ENCODE measurements at places on chromosomes 5 and 9.

GRCh38 chr5:77211691-77212047 is 1.2 kb downstream of the PDE8B start:
- DNase-seq, result no peak

GRCh38 chr5:94748212-94748611 is 129.7 kb downstream of the SLF1 start:
- DNase-seq, result no peak

GRCh38 chr9:104941597-104941996 is 13.6 kb upstream of the ABCA1 start:
- no peak for DNase-seq

GRCh38 chr9:26413611-26414010 is 479.0 kb downstream of the CAAP1 start:
- no peak for DNase-seq

- no peak for DNase-seq
These were observed 54.7 kb downstream of the ANXA2R start for GRCh38 chr5:42985129-42986037.

GRCh38 chr5:59724482-59725391 is 168.8 kb downstream of the PDE4D start:
- DNase-seq, result no peak

- no peak for DNase-seq
These were observed 25.0 kb downstream of the CCDC152 start for GRCh38 chr5:42781584-42781983.

DNA sequence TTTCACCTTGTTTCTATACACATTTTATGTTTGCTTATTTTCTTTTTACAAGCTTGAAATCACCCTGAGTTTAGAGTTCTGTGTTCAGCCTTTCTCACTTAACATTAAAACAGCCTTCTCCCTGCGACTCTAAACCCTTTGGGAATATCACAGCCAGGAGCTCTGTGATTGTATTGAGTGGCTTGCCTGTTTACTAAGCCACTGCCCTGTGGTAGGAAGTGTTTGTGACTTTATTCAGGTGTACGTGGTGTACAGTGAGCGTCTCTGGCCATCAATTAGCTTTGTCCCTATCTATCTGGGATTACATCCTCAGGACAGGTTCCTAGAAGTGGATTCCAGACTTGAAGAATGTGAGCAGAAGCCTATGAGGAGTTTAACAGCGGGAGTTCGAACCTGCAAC is 11.0 kb upstream of the NEURL1B start:
- no peak for DNase-seq

DNA sequence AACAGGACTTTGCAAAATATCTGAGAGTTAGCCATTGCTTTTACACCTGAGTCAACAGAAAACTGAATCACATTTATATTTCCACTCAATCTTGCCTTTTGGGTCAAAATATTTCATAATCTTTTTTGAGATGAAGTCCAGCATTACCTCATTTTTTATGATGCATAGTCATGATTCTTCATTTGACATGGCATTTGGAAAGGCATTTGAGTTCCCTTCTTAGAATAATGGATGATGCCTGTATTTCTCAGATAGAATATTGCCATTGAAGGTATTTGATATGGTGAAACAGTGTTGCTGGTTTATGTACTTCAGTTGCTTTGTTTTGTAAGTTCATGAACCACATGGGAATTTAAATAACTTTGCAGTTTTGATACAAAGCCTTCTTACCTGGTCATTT is 180.4 kb downstream of the PRR16 start:
- DNase-seq, result no peak

DNA sequence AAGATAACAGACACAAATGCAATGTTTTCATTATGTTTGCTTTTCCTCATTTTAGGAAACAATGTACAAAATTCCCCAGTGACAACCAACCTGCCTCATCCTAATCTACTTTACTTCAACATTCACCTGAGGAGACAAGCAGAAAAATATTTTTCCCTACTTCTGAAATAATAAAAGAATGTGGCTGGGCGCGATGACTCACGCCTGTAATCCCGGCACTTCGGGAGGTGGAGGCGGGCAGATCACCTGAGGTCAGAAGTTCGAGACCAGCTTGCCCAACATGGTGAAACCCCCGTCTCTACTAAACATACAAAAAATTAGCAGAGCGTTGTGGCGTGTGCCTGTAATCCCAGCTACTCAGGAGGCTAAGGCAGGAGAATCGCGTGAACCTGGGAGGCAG is 36.9 kb downstream of the MYO10 start:
- DNase-seq, result no peak

DNA sequence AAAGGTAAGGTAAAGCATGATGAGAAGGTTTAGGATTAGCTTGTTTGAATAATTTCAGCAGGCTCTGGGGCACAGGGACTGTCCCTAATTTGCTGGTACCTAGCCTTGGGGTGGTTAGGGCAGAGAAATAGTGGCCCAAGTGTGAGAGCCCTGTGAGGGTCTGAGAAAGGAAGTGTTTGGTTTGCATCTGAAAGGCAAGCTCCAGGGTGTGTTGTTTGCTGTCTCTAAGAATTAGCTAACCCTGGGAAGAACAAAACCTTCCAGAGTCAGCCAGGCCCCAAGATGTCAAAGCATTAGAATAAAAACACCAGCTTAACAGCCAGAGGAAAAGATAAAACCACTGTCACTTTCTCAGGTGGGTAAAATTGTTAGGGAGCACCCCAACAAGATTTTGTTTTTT is 31.0 kb downstream of the TMEM252 start:
- DNase-seq, result no peak

DNA sequence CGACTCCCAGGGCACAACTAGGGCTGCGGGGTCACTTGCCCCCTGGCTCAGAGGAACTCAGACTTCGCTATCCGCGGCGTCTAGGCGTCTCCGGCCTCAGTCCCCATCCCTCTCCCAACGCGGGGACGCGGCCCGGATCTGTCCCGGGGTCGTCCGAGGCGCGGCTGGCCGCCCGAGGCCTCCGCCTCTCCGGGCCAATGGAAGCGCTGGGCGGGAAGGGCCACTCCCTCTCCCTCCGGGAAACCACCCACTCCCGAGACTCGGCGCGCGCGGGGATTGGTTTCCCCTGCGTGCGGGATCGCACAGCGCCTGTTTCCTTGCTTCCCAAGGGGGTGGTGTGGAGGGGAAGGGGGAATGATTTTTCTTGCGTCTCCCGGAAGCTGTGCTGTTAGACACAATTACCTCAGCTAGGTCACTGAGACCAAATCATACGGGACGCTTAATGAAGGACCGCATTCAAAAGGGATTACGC is 38.3 kb downstream of the NR2F1 start:
- no peak for DNase-seq

GRCh38 chr5:150580917-150581316 is 59.5 kb upstream of the SYNPO start:
- no peak for DNase-seq
